Stimulated activated CD4-positive, alpha-beta T cell treated with anti-CD3 and anti-CD28 coated beads, Interleukin-2, amount 100 ng/mL, for 24 hours (primary cell): ENCODE measurements at places on chromosomes 12 and 14.

GRCh38 chr12:26101350-26101734 lies 23.5 kb downstream of the BHLHE41 start:
- DNase-seq, result no peak

DNA sequence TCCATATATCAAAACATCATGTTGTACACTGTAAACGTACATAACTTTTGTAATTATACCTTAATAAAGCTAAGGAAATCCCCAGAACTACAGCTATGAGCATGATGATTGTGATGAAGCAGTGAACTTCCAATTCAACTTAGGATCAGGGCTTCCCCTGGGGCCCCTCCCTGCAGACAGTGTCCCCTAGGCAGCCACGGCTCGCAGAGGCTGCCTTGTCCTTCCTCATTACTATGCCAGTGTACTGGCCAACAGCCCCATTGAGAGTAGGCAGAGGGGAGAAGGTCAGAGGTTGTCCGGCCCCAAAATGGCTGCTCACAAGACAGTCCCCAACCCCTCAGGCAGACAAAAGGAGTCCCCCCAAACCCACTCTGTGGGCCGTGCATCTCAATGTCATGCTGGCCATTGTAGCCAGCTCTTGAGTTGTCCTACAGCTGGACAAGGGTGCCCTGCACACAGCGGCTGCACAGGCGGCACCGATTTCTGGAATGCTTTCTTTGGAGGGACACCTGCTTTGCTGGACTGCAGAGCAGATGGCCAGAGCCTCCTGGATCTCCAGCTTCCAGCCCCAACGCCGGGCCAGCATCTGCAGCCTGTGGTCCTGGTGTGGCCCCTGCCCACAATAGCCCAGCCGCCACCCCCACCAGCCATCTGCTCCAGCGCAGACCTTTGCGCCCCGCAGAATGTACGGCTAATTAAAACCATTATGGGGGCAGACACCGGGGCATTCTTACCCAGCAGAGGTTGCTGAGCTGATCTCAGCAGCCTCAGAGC lies 46.1 kb downstream of the NIN start:
- no peak for DNase-seq

DNA sequence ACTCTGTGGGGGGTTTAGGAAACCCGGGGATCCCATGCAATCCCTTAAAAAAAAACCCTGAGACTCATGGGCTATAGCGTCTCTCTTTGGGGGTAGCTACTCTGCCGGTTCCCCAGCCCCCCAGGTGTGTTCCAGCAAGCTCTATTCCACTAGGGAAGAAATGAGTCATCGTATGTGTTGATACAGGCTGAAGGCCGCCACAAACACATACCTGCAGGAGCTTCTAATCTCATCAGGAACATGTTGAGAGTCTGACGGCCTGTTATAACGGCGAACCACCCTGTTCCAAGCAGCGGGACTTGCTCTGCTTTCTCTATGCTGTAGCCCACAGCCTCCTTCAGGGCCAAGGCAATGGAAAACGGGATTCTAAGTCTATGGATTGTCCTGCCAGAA lies 977 bp upstream of the KRT5 start:
- no peak for DNase-seq

GRCh38 chr12:70365398-70365647 lies 767 bp upstream of the KCNMB4 start:
- no peak for DNase-seq

DNA sequence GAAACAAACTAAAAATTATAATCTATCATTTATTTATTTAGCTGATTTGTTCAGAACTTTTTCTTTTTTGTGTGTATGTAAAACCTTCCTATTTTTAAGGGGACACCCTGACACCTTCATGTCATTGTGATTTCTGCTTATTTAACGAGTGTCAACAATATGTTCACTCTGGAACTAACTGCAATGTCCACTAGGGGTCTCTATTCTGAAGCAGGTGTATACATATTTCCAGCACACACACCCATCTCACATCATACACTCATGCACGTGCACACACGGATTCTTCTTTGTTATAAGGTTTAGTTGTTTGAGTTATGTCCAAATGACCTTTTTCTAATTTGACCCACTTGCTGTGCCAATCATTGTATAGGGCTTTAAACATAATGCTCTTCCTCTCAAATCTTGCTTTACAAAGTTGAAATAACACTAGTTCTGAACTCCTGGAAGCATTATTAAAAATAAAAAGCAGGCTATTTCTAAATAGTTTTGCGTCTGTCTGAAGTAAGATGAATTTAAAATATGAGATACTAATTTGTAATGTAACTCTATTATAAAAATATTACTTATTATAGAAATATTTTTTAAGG lies 15.5 kb downstream of the E2F7 start:
- DNase-seq, result no peak

DNA sequence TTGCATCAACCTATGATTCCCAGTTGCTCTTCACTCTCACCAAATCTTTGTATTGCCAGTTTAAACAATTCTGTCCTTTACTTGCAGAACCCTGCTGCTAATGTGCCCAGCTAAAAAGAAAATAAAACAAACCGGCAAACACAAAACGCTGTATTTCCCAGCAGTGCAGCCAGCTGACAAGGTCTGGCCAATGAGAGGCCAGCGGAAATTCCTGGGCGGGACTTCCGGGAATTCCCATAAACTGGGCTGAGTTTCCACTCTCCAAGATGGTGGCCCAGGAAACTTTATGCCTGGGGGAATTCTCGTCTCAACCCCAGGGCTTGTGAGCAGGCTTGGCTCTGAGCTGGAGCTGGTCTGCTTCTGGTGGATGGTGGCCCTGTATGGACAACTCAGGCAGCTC lies 807.3 kb upstream of the TMEM132C start:
- DNase-seq, result no peak

DNA sequence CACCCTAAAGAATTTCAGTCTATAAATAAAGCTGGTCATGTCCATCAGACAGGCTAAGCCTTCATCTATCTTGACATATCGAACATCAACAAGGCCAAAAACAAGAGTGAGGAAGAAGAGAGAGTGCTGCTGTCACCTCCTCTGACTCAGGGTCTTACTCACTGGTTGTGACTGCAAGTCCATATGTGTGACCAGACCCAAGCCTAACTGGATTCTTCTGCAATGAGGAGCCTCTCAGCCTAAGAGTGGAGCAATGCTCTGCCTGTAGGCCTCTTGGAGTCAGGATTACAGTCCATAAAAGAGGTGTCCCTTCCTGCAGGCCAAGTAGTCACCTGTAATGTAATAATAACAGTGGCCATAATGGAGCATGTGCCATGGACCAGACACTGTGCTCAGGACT lies 121.2 kb upstream of the SLC35F4 start:
- DNase-seq, result no peak

- no peak for DNase-seq
Measured at GRCh38 chr14:85516239-85517113, 13.5 kb upstream of the FLRT2 start.

GRCh38 chr12:27592548-27592947 lies 68.5 kb downstream of the PPFIBP1 start:
- no peak for DNase-seq

- no peak for DNase-seq
Measured at GRCh38 chr12:125166041-125166440, 100.8 kb downstream of the AACS start.

GRCh38 chr14:104040539-104040938 lies 45.0 kb upstream of the ASPG start:
- no peak for DNase-seq

DNA sequence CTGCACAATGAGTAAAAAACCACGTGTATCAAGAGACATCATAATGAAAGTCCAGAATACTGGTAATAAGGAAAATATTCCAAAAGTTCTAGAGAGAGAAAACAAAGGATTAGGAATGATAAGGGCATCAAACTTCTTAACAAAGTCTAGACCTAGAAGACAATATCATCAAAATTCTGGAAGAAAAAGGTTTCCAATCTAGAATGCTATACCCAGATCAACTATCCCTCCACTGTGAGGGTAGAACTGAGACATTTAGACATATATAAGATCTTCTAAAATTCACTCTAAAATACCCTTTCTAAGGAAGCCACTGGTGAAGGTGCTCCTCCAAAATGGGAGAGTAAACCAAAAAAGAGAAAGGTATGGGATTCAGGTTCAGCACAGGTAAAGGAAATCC lies 2.9 kb downstream of the C1RL start:
- no peak for DNase-seq

GRCh38 chr14:31510222-31510621 lies 22.4 kb upstream of the GPR33 start:
- no peak for DNase-seq

GRCh38 chr14:37047226-37047625 lies 125.2 kb downstream of the SLC25A21 start:
- no peak for DNase-seq

GRCh38 chr14:75525969-75526368 lies 3.7 kb downstream of the BATF start:
- DNase-seq, result no peak

DNA sequence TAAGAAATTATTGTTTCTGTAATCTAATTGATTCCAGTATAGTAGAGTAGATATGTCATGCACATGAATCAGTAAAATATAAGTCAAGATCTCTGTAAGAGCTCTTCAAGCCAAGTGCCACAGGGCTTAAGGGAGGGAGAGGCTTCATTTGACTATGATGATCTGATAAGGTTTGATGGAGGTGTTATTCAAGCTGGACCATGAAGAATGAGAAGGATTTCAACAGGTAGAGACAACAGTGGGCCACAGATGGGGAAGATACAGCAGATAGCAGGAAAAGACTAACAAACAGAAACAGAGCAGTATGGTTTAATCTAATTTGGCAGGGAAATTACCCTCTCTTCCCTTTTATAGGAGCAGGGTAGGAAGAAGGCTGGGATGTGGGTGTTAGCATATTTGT lies 40.6 kb upstream of the FKBP4 start:
- no peak for DNase-seq

DNA sequence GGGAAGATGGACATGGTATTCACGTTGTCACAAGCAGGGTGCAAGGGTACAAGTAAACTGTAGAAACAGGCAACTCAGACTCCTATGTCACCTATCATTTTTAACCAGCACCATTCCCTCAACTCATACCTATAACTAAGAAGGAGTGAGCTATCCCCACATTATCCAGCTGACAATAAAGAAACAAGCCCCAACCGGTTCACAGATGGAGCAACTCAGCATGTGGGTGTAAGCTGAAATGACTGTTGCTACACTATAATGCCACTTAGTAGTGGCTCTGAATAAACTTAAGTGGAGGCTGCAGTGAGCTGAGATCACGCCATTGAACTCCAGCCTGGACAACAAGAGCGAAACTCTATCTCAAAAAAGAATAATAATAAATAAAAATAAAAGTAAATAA lies 829.5 kb upstream of the MDGA2 start:
- DNase-seq, result no peak

DNA sequence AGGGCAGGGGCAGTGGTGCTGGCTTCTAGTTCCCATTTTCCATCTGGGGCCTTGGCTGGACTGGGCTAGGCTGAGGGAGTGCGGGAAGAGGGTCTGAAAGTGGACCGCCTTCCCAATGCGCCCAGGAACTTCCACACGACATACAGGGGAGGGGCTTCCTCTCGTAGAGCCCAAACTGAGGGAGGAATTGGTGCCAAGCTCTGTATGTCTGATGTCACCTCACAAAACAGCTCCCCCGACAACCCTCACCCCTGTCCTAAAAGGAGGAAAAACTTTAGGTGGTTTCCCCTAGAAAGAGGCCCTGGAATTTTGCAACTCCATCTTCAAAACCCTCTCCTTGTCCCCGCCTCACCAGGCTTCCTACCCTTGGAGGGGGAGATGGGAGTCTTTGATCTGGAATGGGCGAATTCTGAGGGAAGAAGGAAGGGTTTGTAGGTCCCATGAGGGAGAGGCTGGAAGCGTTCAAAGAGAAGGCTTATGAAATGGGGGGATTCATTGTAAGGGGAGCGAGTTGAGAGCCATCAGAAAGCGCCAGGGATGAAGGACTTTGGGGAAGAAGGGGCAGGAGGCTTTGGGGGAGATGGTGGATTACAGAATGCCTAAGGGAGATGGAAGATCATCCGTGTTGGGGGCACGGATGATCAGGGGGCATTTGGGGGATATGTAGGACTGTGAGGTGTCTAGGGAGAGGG lies 844 bp downstream of the GLTP start:
- DNase-seq, result no peak
